ENCODE measurements at places on chromosomes 7 and 10. TPM values are rescaled to one million over a fixed set of nuclear protein-coding genes. Genes with fewer than 3 reads are reported as not detected.

Gene SPDYE2B
- total RNA-seq: not detected

Gene TCERG1L
- total RNA-seq: 0.93 TPM

Gene DOCK1
- total RNA-seq: 0.16 TPM

Gene MEOX2
- not detected for total RNA-seq

Gene GLUD1
- total RNA-seq: 174 TPM

Gene MKX
- total RNA-seq: 0.29 TPM

Gene AKR1C4
- not detected for total RNA-seq

Gene NRP1
- 2.2 TPM for total RNA-seq

Gene PRPF18
- 26.3 TPM for total RNA-seq

Gene HMX2
- not detected for total RNA-seq

Gene OR2A7
- total RNA-seq: 1.1 TPM

Gene PDGFA
- total RNA-seq: 11.6 TPM

Gene CAPZA2
- total RNA-seq: 206 TPM

Gene GCK
- total RNA-seq: 1.0 TPM

Gene ECHDC3
- total RNA-seq: 0.71 TPM

Gene KLF14
- not detected for total RNA-seq

Gene ZNF735
- total RNA-seq: not detected

Gene CHST15
- total RNA-seq: 0.24 TPM

Gene MICALL2
- total RNA-seq: 2.1 TPM

GRCh38 chr10:74827694-74828093 is 1.3 kb downstream of the KAT6B start:
- H3K27me3 ChIP-seq: no peaks in the 10 kb centered on the region
- no peak for DNase-seq
- H3K4me1 ChIP-seq: peaks cover 44% of the 10 kb centered on the region

GRCh38 chr7:91941450-91941849 is 788 bp downstream of the AKAP9 start:
- peaks cover 26% of the 10 kb centered on the region for H3K4me1 ChIP-seq
- peak overlapping the region; percentile 92 for H3K27ac ChIP-seq
- H3K4me3 ChIP-seq: peak overlapping the region; percentile 93
- no peaks in the 10 kb centered on the region for H3K27me3 ChIP-seq
- DNase-seq: peak; percentile 27

DNA sequence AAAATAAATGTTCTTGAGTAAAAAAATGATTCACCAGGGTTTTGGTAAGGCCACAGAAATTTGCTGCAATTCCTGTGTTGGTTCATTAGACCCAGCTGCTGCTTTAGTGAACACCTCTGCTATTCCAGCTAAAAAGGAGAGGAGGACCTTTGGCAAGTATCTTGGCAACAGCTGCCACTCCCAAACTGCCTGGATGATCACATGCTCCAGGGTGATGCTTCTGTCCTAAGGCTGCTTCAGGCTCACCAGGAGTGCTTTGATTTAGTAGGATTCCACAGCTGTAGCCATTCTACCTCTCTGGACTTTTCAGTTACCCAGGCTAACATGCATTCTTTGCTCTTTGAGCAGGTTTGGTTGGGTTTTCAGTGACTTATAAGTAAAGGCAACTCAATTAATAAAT is 82.6 kb upstream of the NPVF start:
- H3K4me1 ChIP-seq: no peaks in the 10 kb centered on the region
- no peak for DNase-seq
- no peaks in the 10 kb centered on the region for H3K36me3 ChIP-seq

GRCh38 chr10:112565434-112566053 is 118.5 kb downstream of the VTI1A start:
- no peaks in the 10 kb centered on the region for H3K4me1 ChIP-seq
- no peaks in the 10 kb centered on the region for H3K36me3 ChIP-seq
- peak; percentile 1 for DNase-seq

GRCh38 chr7:7793921-7794320 is 75.5 kb upstream of the RPA3 start:
- no peak for DNase-seq
- no peak overlapping the region for H3K27ac ChIP-seq
- no peaks in the 10 kb centered on the region for H3K4me1 ChIP-seq
- H3K4me3 ChIP-seq: no peak overlapping the region
- H3K36me3 ChIP-seq: no peaks in the 10 kb centered on the region

DNA sequence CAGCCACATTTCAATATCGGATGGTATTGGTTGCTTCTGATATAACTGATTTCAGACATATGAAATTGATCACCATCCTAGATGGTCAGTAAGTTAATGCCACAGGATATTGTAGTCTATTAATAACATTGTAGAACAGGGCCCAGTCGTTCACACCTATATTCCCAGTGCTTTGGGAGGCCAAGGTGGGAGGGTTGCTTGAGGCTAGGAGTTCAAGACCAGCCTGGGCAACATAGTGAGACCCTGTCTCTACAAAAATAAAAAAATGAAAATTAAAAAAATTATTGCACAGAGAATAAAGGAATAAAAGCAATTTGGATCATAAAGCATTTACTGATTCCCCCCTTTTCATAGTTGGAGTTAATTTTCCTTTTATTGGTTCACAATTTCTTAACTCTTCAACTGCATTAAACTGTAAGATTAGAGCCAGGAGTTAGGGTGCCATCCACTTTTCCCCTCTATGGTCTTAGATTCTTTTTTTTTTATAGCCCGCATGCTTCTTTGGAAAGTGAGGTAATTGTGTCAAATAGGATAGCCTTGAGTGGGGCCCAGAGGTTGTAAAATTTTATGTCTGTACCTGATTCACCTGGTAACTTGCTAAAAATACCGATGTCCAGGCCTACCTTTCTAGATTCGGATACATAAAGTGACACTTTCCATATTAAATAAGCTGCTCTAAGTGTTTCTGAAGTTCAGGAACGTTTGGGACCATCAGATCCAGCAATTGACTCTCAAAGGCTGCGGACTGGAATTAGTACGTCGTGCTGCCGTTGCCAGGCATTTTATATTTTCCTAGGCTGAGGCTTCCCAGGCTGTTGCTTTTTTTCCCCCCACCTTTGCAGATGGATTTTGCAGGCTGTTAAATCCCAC is 24.7 kb downstream of the ADK start:
- no peaks in the 10 kb centered on the region for H3K27me3 ChIP-seq
- no peak for DNase-seq
- H3K36me3 ChIP-seq: no peaks in the 10 kb centered on the region
- H3K4me1 ChIP-seq: peaks cover 33% of the 10 kb centered on the region
- H3K4me3 ChIP-seq: peak overlapping the region; percentile 97

DNA sequence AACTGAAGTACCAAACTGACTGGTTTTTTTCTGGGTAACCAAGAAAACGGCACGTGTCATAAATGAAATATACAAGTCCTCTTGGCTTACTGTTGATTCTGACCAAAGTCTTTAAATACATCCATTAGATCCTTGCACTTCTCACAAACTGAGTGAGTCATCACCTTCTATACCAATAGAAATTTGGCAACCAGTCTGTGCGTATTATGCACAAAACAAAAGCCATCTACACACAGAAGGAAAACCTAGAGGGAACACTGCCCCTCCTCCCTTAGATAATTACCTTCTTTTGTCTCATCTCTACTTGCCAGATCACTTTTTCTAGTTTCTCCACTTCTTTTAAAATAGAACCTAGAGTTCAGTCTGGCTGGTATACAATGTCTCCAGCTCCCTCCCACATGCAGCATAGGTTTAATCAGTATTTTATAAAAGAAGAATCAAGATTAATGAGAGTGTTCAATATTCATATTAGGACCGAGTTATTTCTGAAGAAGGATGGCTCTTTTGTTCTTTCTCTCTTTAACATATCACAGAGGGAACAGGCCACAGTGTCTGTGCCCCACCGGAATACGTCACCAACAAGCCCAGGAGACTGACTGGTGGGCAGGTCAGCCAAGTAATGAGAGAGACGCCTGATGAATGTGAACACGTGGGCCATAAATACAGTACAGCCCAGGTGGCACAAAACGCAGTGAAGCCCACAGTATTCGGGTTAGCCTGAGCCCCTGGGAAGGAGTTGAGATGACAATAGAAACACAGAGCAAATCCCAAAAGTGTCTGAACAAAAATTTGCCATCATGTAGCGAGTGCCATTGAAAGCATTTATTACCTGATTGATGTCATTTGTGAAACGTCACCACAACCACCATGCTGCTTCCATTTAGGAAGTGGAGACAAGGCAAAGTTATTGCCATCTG is 91.3 kb downstream of the KIAA1549 start:
- no peak overlapping the region for H3K4me3 ChIP-seq
- no peaks in the 10 kb centered on the region for H3K36me3 ChIP-seq
- H3K27me3 ChIP-seq: peaks cover 8% of the 10 kb centered on the region
- H3K4me1 ChIP-seq: peaks cover 4% of the 10 kb centered on the region

- H3K36me3 ChIP-seq: no peaks in the 10 kb centered on the region
- H3K4me3 ChIP-seq: no peak overlapping the region
- no peak for DNase-seq
- H3K4me1 ChIP-seq: peaks cover 57% of the 10 kb centered on the region
- H3K27ac ChIP-seq: no peak overlapping the region
These were observed 20.8 kb downstream of the EPC1 start for GRCh38 chr10:32326119-32326518.

GRCh38 chr10:26448292-26448691 is 10.2 kb downstream of the APBB1IP start:
- peak overlapping the region; percentile 57 for H3K4me3 ChIP-seq
- H3K4me1 ChIP-seq: peaks cover 84% of the 10 kb centered on the region
- H3K27ac ChIP-seq: peak overlapping the region; percentile 81
- no peaks in the 10 kb centered on the region for H3K27me3 ChIP-seq
- no peak for DNase-seq

GRCh38 chr10:33353853-33354252 is 19.4 kb upstream of the NRP1 start:
- H3K4me1 ChIP-seq: no peaks in the 10 kb centered on the region
- H3K36me3 ChIP-seq: no peaks in the 10 kb centered on the region
- no peak for DNase-seq
- H3K27ac ChIP-seq: no peak overlapping the region

- H3K27ac ChIP-seq: no peak overlapping the region
- no peaks in the 10 kb centered on the region for H3K4me1 ChIP-seq
- no peaks in the 10 kb centered on the region for H3K27me3 ChIP-seq
- no peaks in the 10 kb centered on the region for H3K36me3 ChIP-seq
These were observed 21.0 kb downstream of the TRIL start for GRCh38 chr7:28937103-28937502.

- peaks cover 3% of the 10 kb centered on the region for H3K27me3 ChIP-seq
- H3K36me3 ChIP-seq: no peaks in the 10 kb centered on the region
- no peak overlapping the region for H3K4me3 ChIP-seq
These were observed 139.6 kb downstream of the WDR37 start for GRCh38 chr10:1195828-1196227.

- H3K27ac ChIP-seq: no peak overlapping the region
- H3K4me1 ChIP-seq: no peaks in the 10 kb centered on the region
- H3K4me3 ChIP-seq: no peak overlapping the region
- H3K36me3 ChIP-seq: no peaks in the 10 kb centered on the region
- DNase-seq: no peak
- H3K27me3 ChIP-seq: no peaks in the 10 kb centered on the region
These were observed 326.9 kb downstream of the GPAM start for GRCh38 chr10:111856631-111857030.

DNA sequence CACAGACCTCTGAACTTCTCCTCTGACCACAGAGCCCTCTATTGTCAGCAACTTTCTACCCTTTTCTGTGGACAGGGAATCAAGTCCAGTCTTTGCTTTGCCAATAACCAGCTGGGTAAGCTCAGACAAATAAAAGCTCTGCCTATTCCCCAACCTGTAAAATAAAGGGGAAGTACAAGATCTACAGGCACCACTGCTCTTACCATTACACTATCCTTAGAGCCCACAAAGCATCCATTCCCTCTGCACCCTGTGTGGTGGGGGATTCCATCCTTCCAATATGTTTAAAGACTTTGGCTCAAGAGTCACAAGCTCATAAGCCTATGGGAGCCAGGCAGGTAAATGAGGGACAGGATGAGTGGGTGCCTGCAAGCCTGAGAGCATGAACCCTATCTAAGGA is 88.2 kb downstream of the PARD3 start:
- H3K4me1 ChIP-seq: no peaks in the 10 kb centered on the region
- H3K4me3 ChIP-seq: no peak overlapping the region
- H3K36me3 ChIP-seq: no peaks in the 10 kb centered on the region
- DNase-seq: no peak
- no peaks in the 10 kb centered on the region for H3K27me3 ChIP-seq

GRCh38 chr7:116075351-116076145 is 45.0 kb upstream of the TFEC start:
- no peak overlapping the region for H3K4me3 ChIP-seq
- H3K36me3 ChIP-seq: no peaks in the 10 kb centered on the region
- H3K4me1 ChIP-seq: no peaks in the 10 kb centered on the region
- no peaks in the 10 kb centered on the region for H3K27me3 ChIP-seq
- DNase-seq: no peak

DNA sequence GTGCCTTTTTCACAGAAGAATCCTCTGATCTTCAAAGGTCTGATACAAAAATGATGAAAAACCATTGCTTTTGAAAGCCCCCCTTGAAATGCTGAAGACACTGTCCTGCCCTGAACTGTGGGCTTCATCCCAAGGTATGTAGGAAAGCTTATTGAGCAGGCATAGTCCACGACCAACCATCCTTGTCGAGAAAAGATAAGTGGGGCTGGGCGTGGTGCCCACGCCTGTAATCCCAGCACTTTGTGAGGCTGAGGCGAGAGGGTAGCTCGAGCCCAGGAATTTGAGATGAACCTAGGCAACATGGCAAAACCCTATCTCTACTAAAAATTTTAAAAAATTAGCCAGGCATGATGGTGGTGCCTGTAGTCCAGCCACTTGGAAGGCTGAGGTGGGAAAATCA is 25.6 kb downstream of the TACR2 start:
- H3K4me1 ChIP-seq: peaks cover 13% of the 10 kb centered on the region
- DNase-seq: no peak
- no peak overlapping the region for H3K27ac ChIP-seq
- H3K36me3 ChIP-seq: peaks cover 33% of the 10 kb centered on the region
- no peaks in the 10 kb centered on the region for H3K27me3 ChIP-seq
- no peak overlapping the region for H3K4me3 ChIP-seq

- H3K36me3 ChIP-seq: no peaks in the 10 kb centered on the region
- H3K4me1 ChIP-seq: no peaks in the 10 kb centered on the region
- H3K27me3 ChIP-seq: no peaks in the 10 kb centered on the region
- H3K4me3 ChIP-seq: no peak overlapping the region
- H3K27ac ChIP-seq: no peak overlapping the region
These were observed 99.7 kb upstream of the ZEB1 start for GRCh38 chr10:31219306-31219705.

- H3K4me1 ChIP-seq: peaks cover 16% of the 10 kb centered on the region
- H3K27ac ChIP-seq: no peak overlapping the region
- H3K27me3 ChIP-seq: no peaks in the 10 kb centered on the region
- H3K4me3 ChIP-seq: no peak overlapping the region
- H3K36me3 ChIP-seq: no peaks in the 10 kb centered on the region
These were observed 9.0 kb upstream of the RSBN1L start for GRCh38 chr7:77687100-77687746.

- no peaks in the 10 kb centered on the region for H3K4me1 ChIP-seq
- no peak overlapping the region for H3K27ac ChIP-seq
- no peaks in the 10 kb centered on the region for H3K36me3 ChIP-seq
These were observed 1235.0 kb downstream of the XPNPEP1 start for GRCh38 chr10:108688314-108688713.

- H3K4me3 ChIP-seq: no peak overlapping the region
- no peaks in the 10 kb centered on the region for H3K36me3 ChIP-seq
- DNase-seq: no peak
- H3K27me3 ChIP-seq: no peaks in the 10 kb centered on the region
- H3K4me1 ChIP-seq: no peaks in the 10 kb centered on the region
These were observed 267.3 kb upstream of the MKI67 start for GRCh38 chr10:128393546-128393945.

Measured in CD8-positive, alpha-beta memory T cell (primary cell).